ENCODE measurements at places on chromosomes 2 and 18.

GRCh38 chr18:49020129-49020528 is 69.4 kb upstream of the SMAD7 start:
- DNase-seq = no peak

DNA sequence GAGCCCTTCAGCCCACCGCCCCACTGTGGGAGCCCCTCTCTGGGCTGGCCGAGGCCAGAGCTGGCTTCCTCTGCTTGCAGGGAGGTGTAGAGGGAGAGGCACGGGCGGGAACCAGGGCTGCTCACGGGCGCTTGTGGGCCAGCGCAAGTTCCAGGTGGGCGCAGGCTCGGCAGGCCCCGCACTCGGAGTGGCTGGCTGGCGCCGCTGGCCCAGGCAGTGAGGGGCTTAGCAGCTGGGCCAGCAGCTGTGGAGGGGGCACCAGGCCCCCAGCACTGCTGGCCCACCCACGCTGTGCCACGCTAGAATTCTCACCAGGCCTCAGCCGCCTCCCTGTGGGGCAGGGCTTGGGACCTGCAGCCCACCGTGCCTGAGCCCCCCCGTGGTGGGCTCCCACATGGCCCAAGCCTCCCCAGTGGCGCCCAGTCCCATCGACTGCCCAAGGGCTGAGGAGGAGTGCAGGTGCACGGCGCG is 45.2 kb downstream of the SLC5A7 start:
- DNase-seq = no peak

DNA sequence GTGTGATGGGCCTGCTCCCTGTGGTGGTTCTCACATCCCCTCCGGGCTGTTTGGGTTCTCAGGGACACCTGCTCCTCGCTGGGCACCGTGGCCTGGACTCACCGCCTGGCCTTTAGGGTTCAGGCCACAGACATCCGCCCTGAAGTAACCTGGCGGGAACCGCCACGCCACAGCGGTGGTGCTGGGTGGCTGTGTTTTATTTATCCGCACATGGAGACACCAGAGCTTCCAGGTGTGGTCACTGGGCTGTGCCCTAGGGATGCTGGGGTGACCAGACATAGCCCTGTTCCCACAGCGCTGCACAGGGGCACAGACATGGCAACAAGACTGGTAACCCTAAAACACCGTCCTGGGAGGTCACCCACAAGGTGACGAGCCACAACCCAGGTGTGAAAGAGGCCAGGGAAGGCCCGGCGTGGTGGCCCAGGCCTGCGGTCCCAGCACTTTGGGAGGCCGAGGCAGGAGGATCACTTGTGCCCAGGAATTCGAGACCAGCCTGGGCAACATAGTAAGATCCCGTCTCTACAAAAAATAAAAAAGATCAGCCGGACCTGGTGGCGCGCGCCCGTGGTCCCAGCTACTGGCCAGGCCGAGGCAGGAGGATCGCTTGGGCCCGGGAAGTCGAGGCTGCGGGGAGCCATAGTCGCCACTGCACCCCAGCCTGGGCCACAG is 649 bp upstream of the HSBP1L1 start:
- no peak for DNase-seq

- DNase-seq = no peak
These were observed 40.0 kb upstream of the DNAH7 start for GRCh38 chr2:196108604-196109003.

DNA sequence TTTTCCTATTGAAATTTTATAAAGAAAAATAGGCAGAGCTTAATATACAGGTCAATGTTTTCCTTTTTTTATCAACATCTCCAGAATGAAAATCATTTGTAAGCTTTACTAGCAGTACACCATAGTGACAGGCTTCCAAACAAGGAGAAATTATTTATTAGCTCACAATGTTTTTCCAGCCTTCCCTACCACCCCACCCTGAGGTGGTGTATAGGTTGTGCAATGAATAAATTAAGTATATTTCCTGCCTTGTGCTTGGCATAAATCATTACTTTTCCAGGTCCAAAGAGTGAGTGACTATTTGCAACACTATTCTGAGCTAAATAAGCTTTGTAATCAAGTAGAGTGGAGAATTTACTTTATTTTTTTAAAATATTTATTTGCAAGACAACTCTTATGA is 876.2 kb upstream of the POU3F3 start:
- no peak for DNase-seq

DNA sequence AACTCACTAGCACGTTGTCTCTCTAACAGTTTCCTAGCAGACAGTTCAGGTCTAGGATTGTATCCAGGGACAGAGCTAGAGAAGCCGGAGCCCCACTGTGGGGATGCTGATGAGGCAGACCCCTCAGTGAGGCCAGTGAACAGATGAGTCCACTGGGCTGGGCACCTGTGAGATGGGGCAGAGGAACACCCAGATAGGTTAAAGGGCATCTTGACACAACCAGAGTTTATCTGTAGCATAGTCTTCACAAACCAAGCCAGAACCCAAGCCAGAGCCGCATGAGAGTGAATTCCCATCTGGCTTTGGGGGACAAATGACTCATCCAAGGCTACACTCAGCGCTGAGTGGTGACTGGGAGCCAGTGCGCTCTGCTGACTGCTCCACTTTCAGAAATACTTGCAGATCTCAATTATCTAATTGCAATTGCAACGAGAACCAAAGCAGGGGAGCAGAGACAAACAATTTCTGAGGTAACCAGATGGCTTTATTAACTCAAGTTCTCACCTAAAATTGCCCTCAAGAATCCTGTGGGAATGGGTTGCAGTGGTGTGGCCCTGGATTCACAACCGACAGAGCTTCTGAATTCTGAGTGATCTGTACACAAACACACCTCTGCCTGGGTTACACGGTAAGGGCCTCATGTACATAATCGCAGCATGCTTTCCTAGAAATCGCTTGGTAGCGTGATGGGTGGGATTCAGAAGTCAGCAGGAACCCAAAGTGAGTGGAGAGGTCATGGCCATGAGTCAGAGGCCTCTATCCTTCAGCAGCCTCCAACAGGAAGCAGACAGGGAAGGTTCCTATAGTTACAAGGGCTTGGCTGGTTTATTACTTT is 48.7 kb upstream of the MSH2 start:
- DNase-seq = no peak
